Pulmonary artery endothelial cell (primary cell): ENCODE measurements at places on chromosomes 4 and X. TPM values are rescaled to one million over a fixed set of nuclear protein-coding genes. Genes with fewer than 3 reads are reported as not detected.

CNKSR2 gene
- total RNA-seq = under 0.01 TPM in 1 of 2 replicates, not detected in the other

HOPX gene
- total RNA-seq = 0.21 and 28.1 TPM in 2 replicates

PAGE5 gene
- not detected in 2 replicates for total RNA-seq

- no peak for DNase-seq
Measured at GRCh38 chr4:163606896-163607691, 112.6 kb downstream of the TMA16 start.

DNA sequence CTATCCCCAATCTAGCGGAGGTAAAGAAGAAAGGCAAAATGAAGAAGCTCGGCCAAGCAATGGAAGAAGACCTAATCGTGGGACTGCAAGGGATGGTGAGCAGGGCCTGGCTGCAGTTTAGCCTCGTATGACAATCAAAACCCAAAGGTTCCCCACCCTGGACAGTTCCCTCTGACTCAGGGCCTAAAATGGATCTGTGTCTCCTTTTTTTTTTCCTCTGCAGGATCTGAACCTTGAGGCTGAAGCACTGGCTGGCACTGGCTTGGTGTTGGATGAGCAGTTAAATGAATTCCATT, 986 bp downstream of the HDAC6 start:
- no peak for DNase-seq

DNA sequence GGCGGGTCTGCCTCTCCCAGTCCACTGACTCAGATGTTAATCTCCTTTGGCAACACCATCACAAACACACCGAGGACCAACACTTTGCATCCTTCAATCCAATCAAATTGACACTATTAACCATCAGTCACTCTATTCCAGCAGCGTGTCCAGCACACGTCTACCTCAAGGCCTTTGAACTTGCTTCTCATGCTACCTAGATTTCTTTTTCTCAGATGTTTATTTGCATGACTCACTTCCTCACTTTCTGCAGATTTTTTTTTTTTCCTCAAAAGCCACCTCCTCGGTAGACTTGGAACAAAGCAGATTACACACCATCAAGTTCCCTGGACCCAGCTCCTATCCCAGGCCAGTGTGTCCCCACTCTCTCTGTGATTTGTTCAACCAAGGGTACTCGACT, 49.5 kb downstream of the SUPT20HL2 start:
- DNase-seq = no peak

DNA sequence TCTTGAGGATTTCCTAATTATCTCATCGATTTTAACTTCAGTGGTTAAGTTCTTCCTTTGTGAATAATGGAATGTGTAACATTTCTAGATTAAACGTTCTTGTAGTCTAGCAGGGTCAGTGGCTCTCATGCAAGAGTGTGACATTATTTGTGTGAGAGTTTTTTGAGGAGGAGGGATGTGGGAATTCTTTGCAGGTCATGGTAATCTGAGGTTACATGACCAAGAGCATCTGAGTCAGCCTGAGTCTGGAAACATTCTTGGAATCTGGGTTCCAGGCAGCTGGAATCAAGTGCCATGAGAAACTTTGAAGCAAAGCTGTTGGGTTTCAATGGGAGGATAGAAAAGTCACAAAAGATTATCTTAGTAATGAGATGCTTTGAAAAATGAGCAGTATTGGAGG, 49.5 kb downstream of the GK start:
- DNase-seq = no peak

GRCh38 chr4:111546881-111547280, 598.4 kb upstream of the FAM241A start:
- DNase-seq = no peak

DNA sequence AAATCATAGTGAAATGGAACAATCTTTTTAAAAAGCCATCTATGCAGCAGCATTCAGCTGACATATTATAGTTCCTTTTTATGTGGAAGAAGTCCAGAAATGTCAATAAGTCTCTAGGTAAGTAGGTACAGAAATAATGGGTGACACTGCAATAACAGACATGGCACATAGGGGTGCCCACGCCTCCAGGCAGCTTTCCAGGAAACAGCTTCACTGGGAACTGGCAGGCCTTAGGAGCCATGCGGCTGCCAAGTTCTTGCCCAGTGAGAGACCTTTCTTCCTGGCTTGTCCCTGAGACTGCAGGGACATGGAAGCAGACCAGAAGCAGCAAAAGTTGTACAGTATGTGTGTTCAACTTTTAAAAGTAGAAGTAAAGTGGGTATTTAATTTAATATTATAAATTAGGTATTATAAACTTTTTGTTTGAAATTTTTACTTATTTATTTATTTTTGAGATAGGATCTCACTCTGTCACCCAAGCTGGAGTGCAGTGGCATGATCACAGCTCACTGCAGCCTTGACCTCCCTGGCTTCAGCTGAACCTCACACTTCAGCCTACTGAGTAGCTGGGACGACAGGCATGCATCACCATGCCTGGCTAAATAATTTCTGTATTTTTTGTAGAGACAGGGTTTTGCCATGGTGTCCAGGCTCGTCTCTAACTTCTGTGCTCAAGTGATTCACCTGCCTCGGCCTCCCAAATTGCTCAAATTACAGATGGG, 12.1 kb upstream of the ETNPPL start:
- DNase-seq = peak; percentile 15

DNA sequence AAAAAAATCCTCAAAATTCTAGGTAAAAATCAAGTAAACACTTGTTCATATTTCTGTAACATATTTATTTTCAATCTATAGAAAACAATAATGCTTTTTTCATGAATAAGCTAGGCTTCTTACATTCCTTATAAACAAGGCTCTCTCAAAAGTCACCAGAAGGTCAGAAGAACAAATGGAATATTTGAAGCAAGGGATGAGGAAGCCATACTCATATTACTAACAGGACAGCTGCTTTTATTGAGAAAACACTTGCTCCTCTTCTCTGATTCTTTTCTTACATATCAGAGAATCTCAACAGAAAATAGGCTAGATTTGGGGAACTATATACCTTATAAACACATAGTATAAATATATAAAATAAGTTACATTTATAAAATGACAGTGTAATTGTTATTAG, 67.9 kb downstream of the METTL14 start:
- DNase-seq = no peak

DNA sequence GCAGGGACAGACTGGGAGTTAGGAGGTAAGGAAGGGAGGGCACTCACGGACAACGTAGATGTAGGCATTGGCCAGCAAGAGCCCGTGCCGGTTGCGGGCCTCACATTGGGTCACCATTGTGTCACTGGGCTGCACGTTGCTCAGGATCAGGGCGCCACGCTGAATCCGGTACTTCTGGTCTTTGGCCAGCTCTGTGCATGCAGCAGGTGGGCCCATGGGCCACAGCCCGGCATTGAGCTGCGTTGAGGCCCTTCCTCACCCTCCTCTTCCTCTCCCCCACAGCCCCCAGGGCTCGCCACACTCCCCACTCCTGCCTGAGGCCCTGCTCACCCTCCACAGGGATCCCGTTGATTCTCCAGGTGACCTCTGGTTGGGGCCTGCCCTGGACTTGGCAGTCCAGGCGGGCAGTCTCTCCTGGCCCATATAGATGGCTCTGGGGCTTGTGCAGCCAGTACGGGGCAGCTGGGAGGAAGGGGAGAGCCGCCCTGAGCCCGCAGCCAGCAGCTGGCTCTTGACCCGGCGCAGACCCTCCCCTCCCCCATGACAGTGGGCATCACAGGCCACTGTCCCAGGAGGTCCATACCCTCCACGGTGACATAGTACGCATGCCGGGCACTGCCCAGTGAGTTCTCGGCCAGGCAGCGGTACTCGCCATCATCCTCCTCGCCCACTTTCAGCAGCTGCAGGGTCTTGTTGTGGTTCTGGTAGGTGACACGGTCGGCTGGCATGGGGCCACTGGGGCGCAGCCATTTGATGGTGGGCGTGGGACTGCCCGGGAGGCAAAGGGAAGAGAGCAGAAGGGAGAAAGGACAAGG, 16.3 kb downstream of the L1CAM start:
- DNase-seq = no peak

EFHC2 gene
- total RNA-seq = under 0.01 TPM in 1 of 2 replicates, not detected in the other

SPOCK3 gene
- total RNA-seq = not detected in 2 replicates

- DNase-seq = peak; percentile 30
Measured at GRCh38 chr4:157035471-157035870, 40.5 kb upstream of the GLRB start.

DNA sequence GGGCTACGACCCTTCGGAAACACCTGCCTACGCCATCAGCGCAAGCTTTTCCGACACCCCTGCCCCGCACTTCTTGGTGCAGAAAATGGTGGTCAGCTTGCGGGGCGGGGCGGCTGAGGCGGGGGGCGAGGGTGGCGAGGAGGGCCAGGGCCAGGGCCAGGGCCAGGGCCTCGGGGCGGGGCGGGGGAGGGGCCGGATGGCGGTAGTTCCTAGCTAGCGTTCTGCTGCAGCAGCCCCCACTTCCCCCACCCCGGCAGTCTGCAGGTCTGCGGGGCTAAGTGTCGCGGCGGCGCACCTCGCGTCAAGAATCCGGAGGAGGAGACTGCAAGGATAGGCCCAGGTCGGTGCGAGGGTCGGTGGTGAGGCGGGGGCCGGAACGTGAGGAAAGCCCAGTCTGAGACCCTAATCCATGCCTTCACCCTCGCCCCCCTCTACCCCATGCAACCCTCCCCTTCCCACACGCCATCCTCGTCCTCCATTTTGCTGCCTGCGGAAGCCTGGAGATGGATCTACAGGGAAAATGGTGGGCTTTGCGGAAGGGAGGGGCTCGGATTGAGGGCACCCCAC, 600 bp downstream of the BEX4 start:
- no peak for DNase-seq

GRCh38 chr4:87971866-87972265, 3.6 kb upstream of the SPP1 start:
- no peak for DNase-seq

DNA sequence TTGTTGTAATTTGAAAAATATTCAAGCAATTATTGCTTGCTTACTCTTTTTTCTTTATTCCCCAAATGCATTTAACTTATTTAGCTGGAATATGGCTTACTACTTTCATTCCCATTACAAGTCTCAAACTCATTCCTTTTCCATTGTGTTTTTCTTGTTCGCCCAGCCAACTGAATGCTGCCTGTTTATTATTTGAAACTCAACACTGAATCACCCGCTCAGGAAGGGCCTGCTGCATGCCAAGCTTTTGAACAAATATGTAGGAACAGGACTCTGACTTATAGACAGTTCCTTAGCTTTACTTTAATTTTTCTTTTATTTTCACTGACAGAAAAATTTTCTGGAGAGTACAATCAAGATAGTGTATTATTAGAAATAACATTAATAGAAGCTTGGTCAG, 12.9 kb downstream of the PCDH18 start:
- DNase-seq = no peak

DNA sequence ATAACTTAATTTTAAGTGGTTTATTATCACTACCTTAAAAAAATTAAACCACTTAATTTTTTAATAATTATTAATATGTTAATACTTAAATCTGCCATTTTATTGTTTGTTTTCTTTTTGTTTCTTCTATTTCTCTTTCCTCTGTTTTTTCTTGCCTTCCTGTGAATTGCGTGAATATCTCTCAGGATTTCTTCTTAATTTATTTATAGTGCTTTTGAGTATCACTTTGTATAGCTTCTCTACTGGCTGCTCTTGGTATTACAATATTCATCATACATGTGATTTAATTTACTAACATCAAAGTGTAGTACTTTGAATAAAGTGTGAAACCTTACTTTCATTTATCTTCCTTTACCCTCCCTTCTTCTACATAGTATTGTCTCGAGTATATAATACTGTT, 349.5 kb upstream of the CPXCR1 start:
- no peak for DNase-seq

- no peak for DNase-seq
Measured at GRCh38 chr4:138114434-138114833, 127.7 kb downstream of the SLC7A11 start.

DNA sequence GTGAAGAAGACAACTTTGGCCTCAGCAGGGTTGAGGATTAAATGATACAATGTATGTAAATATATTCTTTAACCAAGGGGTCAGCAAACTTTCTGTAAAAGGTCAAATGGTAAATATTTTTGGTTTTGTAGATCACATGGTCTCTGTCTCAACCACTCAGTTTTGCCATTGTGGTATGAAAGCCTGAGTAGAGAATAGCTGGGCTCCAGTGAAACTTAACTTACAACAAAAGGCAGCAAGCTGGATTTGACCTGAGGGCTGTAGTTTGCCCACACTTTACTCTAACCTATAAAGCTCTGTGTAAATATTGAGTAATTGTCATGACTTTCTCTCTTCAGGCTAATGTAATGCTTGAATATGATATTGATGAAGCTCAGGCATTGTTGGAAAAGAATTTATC, 19.6 kb downstream of the VBP1 start:
- no peak for DNase-seq

DNA sequence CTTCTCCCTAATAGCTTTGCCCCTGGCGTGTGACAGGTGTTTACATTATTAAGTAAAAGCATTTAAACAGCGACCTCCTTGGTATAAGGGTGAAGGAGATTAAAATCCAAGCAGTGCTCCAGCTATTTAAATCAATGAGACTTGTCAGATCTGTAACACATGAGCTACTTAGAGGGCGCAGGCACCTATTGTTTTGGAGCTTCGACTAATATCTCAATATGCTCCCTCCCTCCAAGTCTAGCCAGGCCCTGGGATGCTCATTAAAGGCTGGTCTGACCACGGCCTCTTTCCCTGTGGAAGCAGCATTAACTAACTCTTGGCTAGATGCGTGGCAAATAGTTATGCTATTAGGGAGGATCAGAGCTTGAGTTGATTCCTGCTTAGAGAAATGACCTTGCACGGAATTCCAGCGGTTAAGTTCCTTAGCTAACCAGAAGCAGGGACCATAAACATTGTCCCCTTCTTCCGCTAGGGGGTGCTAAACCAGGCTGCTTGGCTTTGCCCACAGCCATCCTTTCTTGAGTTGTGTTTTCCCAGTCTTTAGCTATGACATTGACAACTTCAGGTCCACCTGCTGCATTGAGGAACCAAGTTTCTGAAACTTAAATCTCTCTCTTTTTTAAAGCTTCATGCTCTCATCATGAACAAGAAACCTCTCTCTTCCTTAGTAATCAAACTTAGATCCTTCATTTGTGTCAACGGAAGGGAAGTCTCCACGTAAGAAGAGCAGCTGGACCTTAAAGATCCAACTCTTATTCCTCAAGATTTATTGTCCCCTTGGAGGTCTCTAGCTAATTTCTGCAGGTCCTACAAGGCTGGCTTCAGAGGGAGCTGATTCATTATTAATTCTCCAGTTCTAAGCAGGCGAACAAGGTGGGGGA, 80.7 kb upstream of the IGFBP7 start:
- no peak for DNase-seq
